MCF 10A (cell line): ENCODE measurements at places on chromosomes 4 and X. TPM values are rescaled to one million over a fixed set of nuclear protein-coding genes. Genes with fewer than 3 reads are reported as not detected.

Gene KLKB1
- total RNA-seq = 0.21 and 0.96 TPM in 2 replicates

Gene SAP30
- 17.6 and 30.6 TPM in 2 replicates for total RNA-seq

Gene NIPAL1
- total RNA-seq = 6.8 and 10.0 TPM in 2 replicates

Gene GYPB
- total RNA-seq = not detected in 2 replicates

Gene PTTG2
- total RNA-seq = not detected in 2 replicates

Gene TMPRSS11D
- total RNA-seq = not detected in 2 replicates

Gene PFKFB1
- total RNA-seq = 0.27 and 0.37 TPM in 2 replicates

Gene GAGE13
- not detected in 2 replicates for total RNA-seq

Gene THAP9
- 3.6 and 4.0 TPM in 2 replicates for total RNA-seq

Gene GATB
- 15.9 and 17.8 TPM in 2 replicates for total RNA-seq

Gene NSG1
- total RNA-seq = 6.7 and 8.6 TPM in 2 replicates

Gene AKAP14
- total RNA-seq = not detected in 2 replicates

Gene FAM9C
- total RNA-seq = not detected in 2 replicates

Gene BTC
- 1.7 and 4.0 TPM in 2 replicates for total RNA-seq

Gene MCTS1
- total RNA-seq = 64.9 and 73.7 TPM in 2 replicates

Gene CISD2
- 35.5 and 35.8 TPM in 2 replicates for total RNA-seq

Gene LPAR4
- total RNA-seq = not detected in 2 replicates

Gene TMSB15C
- 0.79 and 1.3 TPM in 2 replicates for total RNA-seq

Gene CT47B1
- not detected in 2 replicates for total RNA-seq

Gene SCML2
- 3.2 and 3.5 TPM in 2 replicates for total RNA-seq

Gene GPR119
- total RNA-seq = not detected in 2 replicates

Gene SYP
- 0.75 and 0.79 TPM in 2 replicates for total RNA-seq

Gene FGFRL1
- total RNA-seq = 33.5 and 33.6 TPM in 2 replicates

Gene PGAM4
- not detected in 2 replicates for total RNA-seq

Gene PLS3
- total RNA-seq = 127 and 147 TPM in 2 replicates

Gene PDGFRA
- total RNA-seq = not detected in 2 replicates

Gene PORCN
- total RNA-seq = 29.2 and 39.0 TPM in 2 replicates

Gene MAGEB1
- total RNA-seq = not detected in 2 replicates

Gene ERAS
- 0.25 TPM in 1 of 2 replicates, not detected in the other for total RNA-seq

Gene NLGN4X
- 1.6 and 2.2 TPM in 2 replicates for total RNA-seq

Gene CYBB
- total RNA-seq = 0.07 TPM in 1 of 2 replicates, not detected in the other

Gene KLHL13
- 0.59 and 1.6 TPM in 2 replicates for total RNA-seq

Gene NKRF
- total RNA-seq = 12.5 and 16.1 TPM in 2 replicates

Gene PCDH7
- 3.6 and 5.6 TPM in 2 replicates for total RNA-seq

Gene SOWAHD
- total RNA-seq = not detected in 2 replicates

Gene RS1
- not detected in 2 replicates for total RNA-seq

Gene GCNA
- total RNA-seq = 3.4 and 3.8 TPM in 2 replicates
